HT1080 (cell line): ENCODE measurements at places on chromosomes 3 and 15. TPM values are rescaled to one million over a fixed set of nuclear protein-coding genes. Genes with fewer than 3 reads are reported as not detected.
A peak's percentile ranks its signal among the peaks of the same experiment; 100 is the strongest.

GRCh38 chr15:93111451-93111850, 22.4 kb upstream of the RGMA start:
- DNase-seq, result no peak

Gene TPRG1
- total RNA-seq, result 0.24 and 0.27 TPM in 2 replicates

Gene RCN2
- total RNA-seq, result 57.0 and 67.7 TPM in 2 replicates

Gene SLC12A8
- 4.8 and 7.8 TPM in 2 replicates for total RNA-seq

Gene SHF
- total RNA-seq, result 2.9 and 3.4 TPM in 2 replicates

GRCh38 chr15:62306851-62307504, 141.9 kb upstream of the C2CD4B start:
- DNase-seq, result peak; percentile 79

DNA sequence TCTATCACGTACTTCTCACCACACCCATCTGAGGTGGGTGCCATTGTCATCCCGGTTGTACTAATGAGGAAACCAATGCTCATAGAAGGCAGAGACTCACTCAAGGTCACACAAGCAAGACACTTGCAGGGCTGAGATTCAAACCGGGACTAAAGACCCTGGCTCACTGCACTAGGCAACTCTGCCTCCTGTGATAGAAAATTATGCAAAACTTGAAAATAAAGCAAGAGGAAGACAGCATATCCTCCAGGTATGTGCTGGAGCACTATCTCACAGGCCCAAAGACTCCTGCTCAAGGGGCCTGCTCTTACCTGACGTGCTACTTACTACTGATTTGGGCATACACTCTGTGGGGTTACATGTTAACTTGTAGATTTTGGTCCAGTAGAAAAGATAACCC, 25.6 kb downstream of the ANXA2 start:
- DNase-seq, result no peak

Gene MAP6D1
- 1.9 and 8.0 TPM in 2 replicates for total RNA-seq

Gene FAM240A
- total RNA-seq, result not detected in 2 replicates

Gene COLQ
- total RNA-seq, result 0.27 TPM in 1 of 2 replicates, not detected in the other

Gene LARP6
- total RNA-seq, result 75.6 and 87.1 TPM in 2 replicates

DNA sequence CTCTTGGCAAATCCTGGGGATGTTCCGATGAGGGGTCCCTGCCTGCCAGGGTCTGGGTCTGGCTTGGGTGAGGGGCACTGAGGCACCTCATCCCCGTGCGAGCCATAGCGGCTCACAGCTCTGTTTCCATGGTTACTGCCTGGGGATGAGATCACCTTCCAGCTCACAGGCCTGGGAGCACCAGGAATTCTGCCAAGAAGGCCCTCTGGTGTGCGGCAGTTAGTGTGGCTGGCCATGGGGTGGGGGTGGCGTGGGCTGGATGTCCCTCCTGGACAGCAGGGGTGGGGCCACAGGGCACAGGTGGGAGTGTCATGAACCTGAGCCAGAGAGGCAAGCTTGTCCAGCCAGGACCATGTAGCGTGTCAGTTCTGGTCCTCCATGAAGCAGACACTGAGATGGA, 22.1 kb upstream of the PRR23E start:
- peak; percentile 75 for DNase-seq

DNA sequence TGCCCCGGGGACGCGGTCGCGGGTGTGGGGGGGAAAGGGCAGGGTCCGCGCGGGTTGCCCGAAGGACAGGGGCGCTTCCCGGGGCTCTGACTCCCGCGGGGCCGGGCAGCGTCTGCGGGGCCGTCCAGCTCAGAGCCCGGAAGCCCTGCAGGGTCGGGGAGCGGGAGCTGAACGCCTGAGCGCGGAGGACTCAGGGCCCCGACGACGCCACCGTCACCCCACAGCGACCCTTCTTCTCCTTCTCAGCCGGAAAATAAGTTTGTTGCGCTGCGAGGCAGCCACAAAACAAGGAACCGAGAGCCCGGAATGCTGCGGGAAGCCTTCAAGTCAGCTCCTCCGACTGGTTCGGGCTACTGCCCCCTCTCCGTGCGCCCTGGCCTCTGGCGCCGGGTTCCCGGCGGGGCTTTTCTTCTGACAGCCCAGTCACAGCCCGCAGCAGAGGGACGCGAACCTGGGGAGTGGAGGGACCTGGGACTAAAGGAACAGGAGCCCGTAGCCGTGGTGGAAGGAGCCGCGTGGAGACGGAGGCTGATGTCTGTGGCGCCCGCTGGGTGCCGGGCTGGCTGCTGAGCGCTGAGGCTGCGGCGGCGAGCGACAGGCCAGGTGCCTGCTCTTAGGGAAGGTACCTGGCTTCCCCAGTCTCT, 484 bp downstream of the CNTN4 start:
- no peak for DNase-seq

Gene ADAMTS17
- total RNA-seq, result 0.05 TPM in 1 of 2 replicates, not detected in the other

DNA sequence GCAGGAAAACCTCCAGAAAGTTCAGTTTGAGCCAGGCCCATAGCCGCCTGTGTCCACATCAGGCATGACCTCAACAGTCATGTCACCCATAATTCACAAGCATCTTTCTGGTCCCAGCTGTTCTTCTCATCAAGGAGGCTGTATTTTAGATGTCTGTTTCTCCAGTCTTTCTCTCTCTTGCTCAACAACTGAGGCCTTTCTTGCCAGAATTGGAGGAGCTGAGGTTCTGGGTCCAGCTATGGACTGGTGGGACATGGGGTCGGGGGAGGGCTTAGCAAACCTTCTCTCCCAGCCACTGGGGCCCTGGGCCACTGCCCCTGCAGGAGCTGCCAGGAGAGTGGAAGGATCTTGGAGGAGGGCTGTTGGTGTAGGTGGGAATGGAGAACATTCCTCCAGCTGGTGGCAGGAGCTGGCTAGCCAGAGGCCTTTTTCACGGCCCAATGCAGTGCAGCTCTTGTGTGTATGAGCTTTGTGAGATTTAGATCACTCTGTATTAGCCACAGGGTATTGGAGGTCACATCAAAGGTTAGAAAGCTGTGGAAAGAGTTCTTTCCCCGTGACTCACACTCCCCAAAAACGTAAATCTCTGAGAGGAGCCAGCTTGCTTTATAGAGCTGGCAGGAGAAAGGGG, 23.5 kb downstream of the MAGEF1 start:
- peak; percentile 70 for DNase-seq

DNA sequence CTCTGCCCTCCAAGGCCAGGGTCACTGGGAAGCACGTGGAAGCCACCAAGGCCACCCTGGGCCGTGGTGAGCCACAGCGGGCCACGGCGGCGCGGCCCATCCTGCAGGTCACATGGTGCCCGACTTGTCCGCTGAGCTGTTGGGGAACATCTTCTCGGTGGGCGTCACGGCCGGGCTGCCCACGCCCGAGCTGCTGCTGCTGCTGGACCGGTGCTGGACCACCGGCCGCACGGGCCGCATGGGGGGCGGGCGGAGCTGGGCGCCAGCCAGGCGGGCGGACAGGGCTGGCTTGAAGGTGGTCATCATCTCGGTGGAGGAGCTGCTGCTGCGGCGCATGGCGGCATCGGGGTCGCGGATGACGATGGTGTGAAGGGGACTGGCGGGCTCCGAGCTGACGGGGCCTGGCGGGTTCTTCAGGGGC, 22.1 kb upstream of the RAD18 start:
- DNase-seq, result no peak

DNA sequence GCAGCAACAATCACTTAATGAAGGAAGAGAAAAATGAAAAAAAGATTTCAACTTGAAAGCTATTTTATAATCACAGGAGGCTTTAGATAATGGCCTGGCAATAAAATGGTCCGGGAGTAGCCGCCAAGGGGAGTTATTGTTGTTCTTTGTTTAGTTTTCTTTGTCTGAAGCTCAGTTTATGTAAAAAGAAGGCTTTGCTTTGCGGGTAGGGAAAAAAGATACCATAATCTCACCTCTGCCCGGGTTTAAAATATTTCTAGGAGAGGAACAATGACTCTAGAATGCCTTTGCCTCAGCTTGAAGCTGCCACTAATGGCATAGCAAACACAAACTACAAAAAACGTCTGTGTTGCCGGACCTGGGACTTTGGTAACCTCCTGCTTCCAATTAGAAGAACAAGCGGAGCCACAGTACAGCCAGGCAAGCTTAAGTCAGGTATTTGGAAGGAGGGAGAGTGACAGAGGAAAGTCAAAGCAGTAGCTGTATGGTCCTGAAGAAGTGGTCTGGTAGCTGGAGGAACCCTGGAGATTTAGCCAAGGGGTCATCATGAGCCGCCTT, 764.5 kb downstream of the TUSC7 start:
- DNase-seq, result no peak

GRCh38 chr3:151789853-151790463, 24.0 kb upstream of the AADAC start:
- DNase-seq, result no peak

- DNase-seq, result no peak
These were observed 299.8 kb upstream of the CNTN4 start for GRCh38 chr3:1798711-1799405.

DNA sequence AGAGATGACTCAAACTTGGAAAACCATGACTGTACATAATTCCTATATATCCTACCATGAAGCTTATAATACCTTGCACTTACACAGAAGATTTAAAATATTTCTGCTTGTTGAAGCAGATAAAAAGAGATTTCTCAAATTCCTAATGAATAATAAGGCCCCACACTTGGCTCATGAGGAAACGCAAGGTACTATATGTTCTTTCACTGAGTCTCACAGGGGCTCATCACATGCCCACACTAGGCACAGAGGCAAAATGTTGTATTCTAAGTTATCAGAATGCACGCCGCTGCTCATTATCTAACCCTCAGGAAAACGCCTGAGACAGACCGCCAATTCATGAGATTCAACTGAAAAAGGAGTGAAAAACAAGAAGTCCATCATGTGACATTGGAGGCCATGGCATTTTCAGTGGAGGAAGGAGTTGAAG, 5.6 kb downstream of the MYO1E start:
- DNase-seq, result peak; percentile 15

GRCh38 chr15:58344213-58345070, 87.3 kb upstream of the LIPC start:
- no peak for DNase-seq

GRCh38 chr3:105598042-105598796, 231.5 kb downstream of the ALCAM start:
- peak; percentile 98 for DNase-seq

- DNase-seq, result no peak
These were observed 39.7 kb upstream of the SLC2A2 start for GRCh38 chr3:171066206-171066605.

GRCh38 chr15:52738311-52738710, 51.8 kb downstream of the ONECUT1 start:
- no peak for DNase-seq

Gene UROC1
- total RNA-seq, result 0.03 TPM in 1 of 2 replicates, not detected in the other

Gene RPL29
- total RNA-seq, result 1,388 and 1,455 TPM in 2 replicates

DNA sequence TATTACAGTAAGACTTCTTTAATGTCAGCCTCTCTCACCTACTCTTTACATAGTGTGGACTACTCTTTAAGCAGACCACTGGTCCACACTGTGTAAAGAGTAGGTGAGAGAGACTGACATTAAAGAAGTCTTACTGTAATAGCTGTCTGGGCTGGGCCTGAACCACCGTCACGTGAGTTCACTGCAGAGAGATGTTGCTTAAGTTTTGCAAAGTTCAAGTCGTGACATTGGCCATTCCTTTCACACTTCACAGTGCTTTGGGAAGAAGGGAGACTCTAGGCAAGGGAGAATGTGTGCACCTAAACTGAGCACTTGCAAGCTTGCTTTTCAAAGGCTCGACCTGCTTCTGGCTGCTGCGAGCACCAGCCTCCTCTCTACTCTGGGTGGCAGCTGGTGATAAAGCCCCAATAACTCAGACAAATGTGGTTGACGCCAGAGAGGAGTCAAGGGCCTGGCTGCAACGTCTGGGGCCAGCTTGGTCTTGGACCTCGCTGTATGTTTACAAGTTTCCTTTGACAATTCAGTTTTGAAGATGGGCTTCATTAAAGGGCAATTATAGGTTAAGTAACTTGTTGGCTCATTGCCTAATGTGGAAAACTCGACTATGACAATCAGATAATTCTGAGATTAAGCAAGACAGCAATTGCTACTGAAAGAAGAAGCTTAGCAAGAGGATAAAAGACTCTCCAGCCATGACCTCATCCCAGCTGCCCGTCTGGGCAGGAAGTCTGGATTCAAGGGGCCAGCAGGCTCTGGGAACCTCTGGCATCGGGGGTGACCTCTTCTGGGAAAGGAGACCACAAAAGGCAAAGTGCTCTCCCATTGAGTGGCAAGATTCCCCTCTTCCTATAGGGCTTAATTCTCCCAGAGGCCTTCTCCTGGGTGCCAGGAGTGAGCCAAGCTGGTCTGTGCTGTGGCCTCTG, 242.1 kb upstream of the TLE3 start:
- DNase-seq, result peak; percentile 12

Gene MYRIP
- total RNA-seq, result 0.10 and 0.48 TPM in 2 replicates

Gene TFG
- total RNA-seq, result 59.5 and 105 TPM in 2 replicates

GRCh38 chr15:77014132-77015081, 19.5 kb downstream of the PSTPIP1 start:
- DNase-seq, result no peak

Gene GP5
- total RNA-seq, result not detected in 2 replicates

DNA sequence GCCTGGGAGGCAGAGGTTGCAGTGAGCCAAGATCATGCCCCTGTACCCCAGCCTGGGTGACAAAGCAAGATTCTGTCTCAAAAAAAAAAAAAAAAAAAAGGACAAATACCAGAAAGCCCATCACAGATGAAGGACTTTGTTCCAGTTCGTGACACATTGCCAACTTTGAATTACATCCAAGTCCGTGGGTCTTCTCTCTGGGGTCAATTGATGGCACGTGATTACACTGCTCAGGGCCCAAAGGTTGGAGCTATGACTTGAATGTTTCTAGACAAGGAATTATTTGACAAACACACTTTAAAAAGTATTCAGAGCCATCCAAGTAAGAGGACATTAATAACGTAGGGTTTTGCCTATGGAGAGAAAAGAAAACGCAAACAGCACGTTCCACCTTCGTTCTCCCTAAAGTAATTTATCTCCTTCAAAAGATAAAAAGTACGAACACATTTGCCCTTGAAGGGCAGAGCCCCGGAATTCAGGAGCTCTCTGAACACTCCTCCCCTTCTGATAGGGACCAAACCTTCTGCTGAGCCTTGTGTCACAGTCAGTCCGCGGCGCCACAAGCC, 31.3 kb upstream of the ST3GAL6 start:
- peak; percentile 8 for DNase-seq
